ENCODE measurements at places on chromosomes 16 and 17. TPM values are rescaled to one million over a fixed set of nuclear protein-coding genes. Genes with fewer than 3 reads are reported as not detected.

DNA sequence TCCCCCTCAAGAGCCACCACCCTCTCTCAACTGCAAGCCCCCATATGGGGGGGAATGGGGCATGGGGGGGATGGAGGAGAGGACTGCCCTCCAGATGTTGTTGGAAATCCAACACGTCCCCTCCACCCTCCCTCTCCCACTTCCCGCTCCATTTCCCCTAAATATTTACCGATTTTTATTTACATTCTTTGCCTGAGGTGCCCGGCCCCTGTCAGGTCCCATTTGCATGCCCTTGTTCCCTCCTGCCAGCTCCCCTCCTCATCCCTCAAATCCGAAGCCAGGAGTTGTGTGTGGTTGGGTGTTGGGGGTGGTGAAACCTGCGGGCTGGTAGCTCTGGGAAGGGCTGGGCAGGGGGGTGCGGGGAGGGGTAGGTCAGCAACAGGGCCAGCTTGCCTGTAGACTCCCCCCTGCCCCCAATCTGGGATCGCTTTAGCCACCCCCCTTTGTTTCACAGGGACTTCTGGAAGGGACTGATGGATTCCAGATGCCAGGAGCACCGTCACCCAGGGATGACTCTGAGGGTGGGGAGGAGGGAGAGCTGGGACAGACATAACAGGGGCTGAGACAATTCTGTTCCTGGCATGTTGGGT is 39.7 kb upstream of the NGFR start:
- no peak for DNase-seq

DNA sequence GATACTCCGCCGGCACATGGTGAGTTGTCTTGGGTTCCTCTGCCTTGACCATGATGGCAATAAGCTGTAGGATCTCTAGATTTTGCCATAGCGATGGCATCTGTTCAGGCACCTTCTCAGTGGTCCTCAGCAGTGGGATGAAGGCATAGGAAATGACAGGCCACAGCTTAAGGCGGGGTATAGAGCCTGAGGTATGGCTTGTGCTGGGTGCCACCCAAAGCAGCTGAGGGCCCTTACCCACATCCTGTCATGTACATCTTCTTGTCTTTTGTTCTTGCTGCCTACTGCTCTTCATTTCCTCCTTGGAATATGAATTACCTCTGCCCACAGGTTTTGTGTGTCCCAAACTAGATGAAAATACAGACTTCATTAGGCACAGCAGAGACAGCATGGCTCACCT is 29.5 kb downstream of the KAT7 start:
- DNase-seq = no peak

DNA sequence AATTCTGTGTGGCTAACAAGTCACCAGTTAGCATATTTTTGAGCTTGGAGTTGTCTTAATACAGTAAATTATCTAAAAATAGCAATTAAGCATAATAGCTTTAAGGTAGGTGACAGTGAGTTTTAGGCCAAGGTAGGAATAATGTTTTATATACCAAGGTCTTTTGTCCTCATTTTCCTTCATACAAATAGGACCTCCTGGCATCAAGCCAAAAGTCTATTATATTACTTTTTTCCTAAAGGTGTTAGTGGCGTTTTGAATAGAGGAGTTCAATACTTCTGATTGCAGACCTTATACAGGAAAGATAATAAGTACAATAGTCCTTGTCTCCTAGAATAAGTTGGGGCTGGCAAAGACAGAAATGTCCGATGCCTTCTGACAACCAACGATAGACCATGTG is 2277.7 kb downstream of the TP53TG3F start:
- DNase-seq = no peak

DNA sequence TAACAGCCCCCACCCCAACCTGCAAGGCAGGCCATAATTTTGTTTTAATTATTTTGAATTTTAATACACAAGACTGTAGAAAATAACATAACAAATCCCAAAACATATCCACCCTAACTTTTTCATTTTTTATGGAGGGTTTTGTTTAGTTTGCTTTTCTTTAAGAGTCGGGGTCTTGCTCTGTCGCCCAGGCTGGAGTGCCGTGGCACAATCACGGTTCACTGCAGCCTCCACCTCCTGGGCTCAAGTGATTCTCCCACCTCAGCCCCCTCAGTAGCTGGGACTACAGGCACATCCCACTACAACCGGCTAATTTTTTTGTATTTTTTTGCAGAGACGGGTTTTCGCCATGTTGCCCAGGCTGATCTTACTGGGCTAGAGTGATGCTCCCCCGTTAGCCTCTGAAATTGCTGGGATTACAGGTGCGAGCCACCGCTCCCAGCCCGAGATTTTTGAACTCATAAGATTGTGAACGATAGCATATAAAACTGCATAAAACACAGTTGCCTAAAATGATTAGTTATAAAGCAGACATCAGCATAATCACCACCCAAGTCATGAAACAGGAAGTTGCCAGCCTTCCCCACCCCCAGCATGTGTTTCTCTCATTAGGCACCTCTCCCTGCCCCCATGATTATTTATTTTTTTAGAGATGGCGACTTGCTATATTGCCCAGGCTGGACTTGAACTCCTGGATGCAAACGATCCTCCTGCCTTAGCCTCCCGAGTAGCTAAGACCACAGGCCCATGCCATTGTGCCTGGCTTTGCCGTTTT is 13.6 kb upstream of the DOC2B start:
- DNase-seq = no peak

GRCh38 chr16:47036201-47036600 is 62.7 kb upstream of the DNAJA2 start:
- DNase-seq = no peak

- no peak for DNase-seq
Measured at GRCh38 chr16:6977291-6977690, 355.4 kb upstream of the RBFOX1 start.

- no peak for DNase-seq
Measured at GRCh38 chr17:71726341-71726740, 394.5 kb upstream of the SOX9 start.

DNA sequence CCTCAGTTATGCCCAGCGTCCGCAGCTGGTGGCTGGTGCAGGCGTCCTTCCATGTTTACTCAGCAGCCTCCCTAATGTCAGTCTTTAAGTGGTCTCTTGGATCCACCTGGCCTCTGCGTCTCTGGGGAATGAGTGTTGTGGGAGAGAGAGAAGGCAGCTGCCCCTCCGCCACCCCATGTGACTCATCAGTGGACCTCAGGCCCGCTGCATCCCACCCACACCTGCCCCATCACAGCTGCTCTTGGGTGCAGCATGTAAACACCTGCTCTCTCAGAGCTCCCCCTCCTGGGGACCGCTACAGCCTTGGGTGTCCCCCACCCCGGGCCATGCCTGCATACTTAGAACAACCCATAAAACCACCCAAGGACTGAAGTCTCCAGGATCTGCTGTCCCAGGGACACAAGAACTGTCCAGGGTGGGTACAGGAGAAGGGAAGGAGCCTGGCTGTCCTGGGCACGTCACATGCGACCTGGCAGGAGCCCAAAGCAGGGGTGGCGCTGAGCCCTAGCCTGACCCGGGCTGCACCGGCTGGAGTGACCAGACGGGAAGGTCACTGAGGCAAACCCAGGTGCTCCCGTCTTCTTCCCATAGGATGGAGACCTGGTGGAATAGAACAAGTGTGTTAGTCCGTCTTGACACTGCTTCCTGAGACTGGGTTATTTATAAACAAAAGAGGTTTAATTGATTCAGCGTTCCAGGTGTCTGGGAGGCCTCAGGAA is 4.2 kb downstream of the C16orf90 start:
- DNase-seq = no peak

- no peak for DNase-seq
Measured at GRCh38 chr17:50588391-50589049, 28.0 kb downstream of the CACNA1G start.

- no peak for DNase-seq
Measured at GRCh38 chr17:82281502-82282238, 8.2 kb upstream of the CSNK1D start.

- DNase-seq = no peak
Measured at GRCh38 chr16:30780549-30780948, 6.5 kb downstream of the ZNF629 start.

DNA sequence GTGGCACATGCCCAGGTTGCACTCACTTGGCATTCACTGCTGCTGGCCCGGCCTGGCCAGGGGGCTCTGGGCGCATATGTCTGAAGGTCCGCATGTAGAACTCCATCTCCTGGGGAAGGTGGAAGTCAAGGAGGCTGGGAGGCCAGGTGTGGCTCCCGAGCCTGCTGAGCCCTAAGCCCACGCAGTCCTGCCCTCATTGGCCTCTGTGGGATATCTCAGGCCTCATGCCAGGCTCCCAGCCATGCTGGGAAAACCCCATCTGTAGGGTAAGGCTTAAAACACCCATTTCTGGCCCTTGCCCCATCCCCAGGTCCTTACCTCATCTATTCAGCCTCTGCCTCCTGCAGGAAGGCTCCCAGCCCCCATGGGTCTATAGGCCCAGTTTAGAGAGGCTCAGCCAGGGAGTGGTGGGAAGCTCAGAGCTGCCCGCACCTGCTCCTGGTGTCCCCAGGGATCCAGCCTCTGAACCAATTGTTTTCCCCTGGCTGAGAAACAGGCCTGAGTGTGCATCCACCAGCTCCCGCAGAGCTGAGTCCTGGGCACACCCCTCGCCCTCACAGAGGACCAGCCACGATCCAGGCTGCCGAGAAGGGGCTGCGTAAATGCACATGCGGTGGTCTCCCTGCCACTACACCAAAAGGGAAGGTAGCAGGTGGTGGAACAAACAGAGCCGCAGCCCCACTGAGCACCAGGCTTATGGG is 2.3 kb upstream of the TPPP3 start:
- DNase-seq = no peak

DNA sequence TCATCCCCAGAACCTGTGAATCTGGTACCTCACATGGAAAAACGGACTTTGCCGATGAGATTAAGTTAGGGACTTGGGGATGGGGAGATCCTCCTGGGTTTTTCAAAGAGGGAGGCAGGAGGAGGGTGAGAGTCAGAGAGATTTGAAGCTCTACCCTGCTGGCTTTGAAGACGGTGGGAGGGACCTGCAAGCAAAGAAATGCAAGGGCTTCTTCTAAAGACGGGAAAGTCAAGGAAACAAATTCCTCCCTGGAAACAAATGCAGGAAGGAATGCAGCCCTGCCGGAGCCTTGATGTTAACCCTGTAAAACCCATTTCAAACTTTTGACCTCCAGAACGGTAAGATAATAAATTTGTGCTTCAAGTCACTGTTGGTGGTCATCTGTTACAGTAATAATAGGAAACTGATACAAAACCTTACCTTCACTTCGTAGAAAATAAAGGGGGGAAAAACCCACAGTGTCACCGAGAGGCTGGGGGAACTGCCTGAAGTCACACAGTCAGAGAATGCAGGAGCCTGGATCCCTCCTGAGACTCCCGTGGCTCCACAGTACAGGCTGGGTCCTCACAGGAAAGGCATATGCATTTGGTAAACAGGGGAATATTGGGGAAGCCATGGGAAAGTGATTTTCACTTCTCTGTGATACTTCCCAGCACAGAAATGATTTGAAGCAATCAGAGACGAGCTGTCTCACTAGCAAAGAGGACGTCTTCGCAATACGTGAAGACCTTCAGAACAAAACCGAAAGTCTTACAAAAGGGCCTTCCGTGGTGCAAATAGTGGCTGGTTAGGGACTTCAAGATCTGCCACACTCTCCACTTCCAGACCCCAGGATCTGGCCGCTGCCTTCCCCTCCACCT is 58.9 kb upstream of the CLEC3A start:
- DNase-seq = no peak

- no peak for DNase-seq
Measured at GRCh38 chr17:56121191-56122051, 31.9 kb upstream of the ANKFN1 start.

DNA sequence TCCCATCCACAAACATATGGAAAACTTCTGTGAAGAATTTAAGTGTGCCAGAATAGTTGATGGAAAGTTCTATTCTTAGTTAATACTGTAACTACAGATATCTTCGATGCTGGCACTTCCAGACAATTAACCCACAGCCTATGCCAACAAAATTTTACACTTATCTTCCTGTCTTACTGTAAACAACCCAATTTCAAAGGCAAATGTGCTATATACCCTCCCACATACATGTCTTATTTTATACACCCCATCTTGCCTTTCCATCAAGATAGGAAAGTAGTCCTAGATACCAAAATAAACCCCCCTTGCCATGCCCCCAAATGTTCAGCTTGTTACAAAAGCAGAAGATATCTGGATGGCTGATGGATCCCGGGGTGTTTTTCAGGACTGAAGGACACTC is 306.3 kb downstream of the SLC39A11 start:
- no peak for DNase-seq

- no peak for DNase-seq
Measured at GRCh38 chr16:84635702-84636101, 12.6 kb upstream of the KLHL36 start.

GRCh38 chr16:67249178-67250044 is 632 bp downstream of the SLC9A5 start:
- no peak for DNase-seq

DNA sequence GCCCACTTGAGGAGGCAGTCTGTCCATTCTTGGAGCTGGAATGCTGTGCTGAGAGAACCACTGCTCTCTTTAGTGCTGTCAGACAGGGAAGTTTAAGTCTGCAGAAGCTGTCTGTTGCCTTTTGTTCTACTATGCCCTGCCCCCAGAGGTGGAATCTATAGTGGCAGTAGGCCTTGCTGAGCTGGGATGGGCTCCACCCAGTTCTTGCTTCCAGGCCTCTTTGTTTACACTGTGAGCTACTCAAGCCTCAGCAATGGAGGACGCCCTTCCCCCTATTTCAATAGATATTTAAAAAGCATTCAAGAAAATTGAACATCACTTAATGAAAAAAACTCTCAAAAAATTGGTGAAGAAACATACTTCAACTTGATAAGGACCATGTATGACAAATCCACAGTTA is 313.5 kb downstream of the PHKB start:
- no peak for DNase-seq

- no peak for DNase-seq
Measured at GRCh38 chr16:1770328-1771187, 785 bp downstream of the NME3 start.

GRCh38 chr16:66493490-66494401 is 56.2 kb downstream of the TK2 start:
- DNase-seq = no peak

SRRM2 gene
- 38.5 TPM for total RNA-seq

SLFN12 gene
- 50.1 TPM for total RNA-seq

TBC1D26 gene
- total RNA-seq = not detected

ABCC3 gene
- total RNA-seq = 3.6 TPM

FBXW10B gene
- 0.21 TPM for total RNA-seq

ITPRIPL2 gene
- total RNA-seq = 40.8 TPM

PRCD gene
- total RNA-seq = 0.35 TPM

SPNS3 gene
- total RNA-seq = 0.13 TPM

SLC52A1 gene
- 0.07 TPM for total RNA-seq

ZFP3 gene
- 1.1 TPM for total RNA-seq
